Psoas muscle (tissue), 8 donors: ENCODE measurements at places on chromosomes 3 and 15.

GRCh38 chr3:47261301-47261700, 21.3 kb downstream of the KIF9 start:
- no peak overlapping the region for H3K27ac ChIP-seq
- H3K4me1 ChIP-seq, result peaks cover 3% of the 10 kb centered on the region
- no peaks in the 10 kb centered on the region for H3K36me3 ChIP-seq
- no peak for DNase-seq
- H3K4me3 ChIP-seq, result no peak overlapping the region

- H3K4me3 ChIP-seq, result no peak overlapping the region
- DNase-seq, result no peak
- H3K27ac ChIP-seq, result no peak overlapping the region
- no peaks in the 10 kb centered on the region for H3K27me3 ChIP-seq
Measured at GRCh38 chr3:28286595-28286994, 45.2 kb downstream of the CMC1 start.

GRCh38 chr15:80266113-80266512, 14.1 kb upstream of the CTXND1 start:
- no peaks in the 10 kb centered on the region for H3K4me1 ChIP-seq
- no peaks in the 10 kb centered on the region for H3K36me3 ChIP-seq

GRCh38 chr3:146469150-146470017, at the start of gene PLSCR2:
Gene PLSCR2 (minus strand): TSS chr3:146469561. CDS start chr3:146459904, 9,657 bp downstream.
- no peaks in the 10 kb centered on the region for H3K27me3 ChIP-seq
- H3K4me1 ChIP-seq, result no peaks in the 10 kb centered on the region
- peak; percentile 50 for DNase-seq
- H3K4me3 ChIP-seq, result peak within 1 kb of the TSS; percentile 71

DNA sequence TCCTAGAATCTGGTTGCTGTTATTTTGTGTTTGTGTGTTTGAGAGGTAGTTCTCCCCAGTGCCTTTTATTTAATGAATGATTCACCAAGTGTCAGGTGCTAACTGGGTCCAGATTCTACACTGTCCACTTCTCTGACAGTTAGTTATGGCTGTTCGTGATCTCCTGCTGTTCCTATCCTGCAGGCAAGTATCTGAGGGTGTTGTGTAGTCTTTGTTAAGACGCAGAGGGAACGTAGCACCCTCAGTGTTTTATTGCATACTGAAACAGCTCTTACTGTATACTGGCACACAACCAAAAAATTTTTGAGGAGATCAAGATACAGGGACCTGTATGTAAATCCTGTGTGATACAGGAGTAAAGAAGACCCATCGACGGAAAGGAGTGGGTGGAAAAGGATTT, 1271.3 kb downstream of the ROBO1 start:
- no peak overlapping the region for H3K27ac ChIP-seq
- H3K4me3 ChIP-seq, result no peak overlapping the region
- H3K4me1 ChIP-seq, result no peaks in the 10 kb centered on the region
- no peaks in the 10 kb centered on the region for H3K27me3 ChIP-seq
- no peaks in the 10 kb centered on the region for H3K36me3 ChIP-seq

DNA sequence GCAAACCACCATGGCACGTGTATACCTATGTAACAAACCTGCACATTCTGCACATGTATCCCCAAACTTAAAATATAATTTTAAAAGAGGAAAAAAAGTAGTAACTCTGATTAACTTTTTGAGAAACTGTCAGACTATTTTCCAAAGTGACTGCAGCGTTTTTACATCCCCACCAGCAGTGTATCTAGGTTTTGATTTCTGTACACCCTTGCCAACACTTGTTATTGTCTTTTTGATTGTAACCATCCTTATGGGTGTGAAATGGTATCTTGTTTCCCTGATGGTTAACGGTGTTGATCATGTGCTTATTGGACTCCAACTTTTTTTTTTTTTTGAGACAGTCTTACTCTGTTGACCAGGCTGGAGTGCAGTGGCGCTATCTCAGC, 23.0 kb upstream of the ALPK3 start:
- H3K36me3 ChIP-seq, result peaks cover 3% of the 10 kb centered on the region
- H3K4me1 ChIP-seq, result peaks cover 7% of the 10 kb centered on the region
- H3K4me3 ChIP-seq, result no peak overlapping the region
- H3K27me3 ChIP-seq, result no peaks in the 10 kb centered on the region
- H3K27ac ChIP-seq, result no peak overlapping the region

GRCh38 chr15:82789491-82789890, 16.4 kb downstream of the FSD2 start:
- H3K27ac ChIP-seq, result peak overlapping the region; percentile 66
- H3K27me3 ChIP-seq, result no peaks in the 10 kb centered on the region
- H3K36me3 ChIP-seq, result peaks cover 14% of the 10 kb centered on the region
- H3K4me3 ChIP-seq, result no peak overlapping the region
- no peak for DNase-seq
- peaks cover 4% of the 10 kb centered on the region for H3K4me1 ChIP-seq
